Stimulated activated naive B cell treated with anti-CD40 and anti-IgM and Interleukin-4, amounts not matched to agents 10 μg/mL and 1 μg/mL and 100 μg/mL, for 72 hours (primary cell): ENCODE measurements at places on chromosomes 16 and 17.

DNA sequence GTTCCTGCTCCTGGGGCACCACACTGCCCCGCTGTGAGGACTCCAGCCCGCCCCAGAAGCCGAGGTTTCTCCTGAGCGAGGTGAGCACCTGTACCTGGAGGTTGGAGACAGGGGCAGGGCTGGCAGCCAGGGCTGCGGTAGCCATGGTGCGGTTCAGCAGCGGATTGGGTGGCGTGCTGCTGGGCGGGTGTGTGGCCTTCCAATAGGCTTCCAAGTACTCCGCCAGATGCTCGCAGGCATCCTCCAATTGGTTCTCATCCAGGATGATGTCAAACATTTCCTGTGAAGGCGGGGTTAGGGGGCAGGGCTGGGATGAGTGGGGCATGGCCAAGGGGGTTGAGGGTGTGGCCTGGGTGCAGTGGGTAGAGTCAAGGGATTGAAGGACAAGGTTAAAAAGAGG is 11.3 kb upstream of the ARL5C start:
- no peak for DNase-seq

GRCh38 chr17:1762901-1763898 is 1.3 kb downstream of the SERPINF1 start:
- no peak for DNase-seq

GRCh38 chr17:1813088-1813487 is 16.6 kb downstream of the SMYD4 start:
- DNase-seq = no peak

- DNase-seq = no peak
Measured at GRCh38 chr17:7835814-7836595, 2.0 kb downstream of the KDM6B start.

- DNase-seq = no peak
Measured at GRCh38 chr16:49566432-49566831, 192.8 kb downstream of the C16orf78 start.

DNA sequence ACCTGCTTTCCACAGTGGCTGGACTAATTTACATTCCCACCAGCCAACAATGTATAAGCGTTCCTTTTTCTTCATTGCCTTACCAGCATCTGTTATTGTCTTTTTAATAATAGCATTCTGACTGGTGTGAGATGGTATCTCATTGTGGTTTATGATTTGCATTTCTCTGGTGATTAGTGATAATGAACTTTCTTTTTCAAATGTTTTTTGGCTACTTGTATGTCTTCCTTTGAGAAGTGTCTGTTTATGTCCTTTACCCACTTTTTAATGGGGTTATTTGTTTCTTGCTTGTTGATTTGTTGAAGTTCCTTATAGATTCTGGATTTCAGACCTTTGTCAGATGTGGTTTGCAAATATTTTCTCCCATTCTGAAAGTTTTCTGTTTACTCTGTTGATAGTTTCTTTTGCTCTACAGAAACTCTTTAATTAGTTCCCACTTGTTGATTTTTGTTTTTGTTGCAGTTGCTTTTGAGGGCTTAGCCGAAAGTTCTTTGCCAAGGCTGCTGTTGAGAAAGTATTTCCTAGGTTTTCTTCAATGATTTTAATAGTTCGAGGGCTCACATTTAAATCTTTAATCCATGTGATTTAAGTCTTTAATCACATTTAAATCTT is 26.8 kb downstream of the ITGAM start:
- DNase-seq = no peak

- peak; percentile 59 for DNase-seq
Measured at GRCh38 chr17:10151667-10152496, 46.5 kb downstream of the GAS7 start.

DNA sequence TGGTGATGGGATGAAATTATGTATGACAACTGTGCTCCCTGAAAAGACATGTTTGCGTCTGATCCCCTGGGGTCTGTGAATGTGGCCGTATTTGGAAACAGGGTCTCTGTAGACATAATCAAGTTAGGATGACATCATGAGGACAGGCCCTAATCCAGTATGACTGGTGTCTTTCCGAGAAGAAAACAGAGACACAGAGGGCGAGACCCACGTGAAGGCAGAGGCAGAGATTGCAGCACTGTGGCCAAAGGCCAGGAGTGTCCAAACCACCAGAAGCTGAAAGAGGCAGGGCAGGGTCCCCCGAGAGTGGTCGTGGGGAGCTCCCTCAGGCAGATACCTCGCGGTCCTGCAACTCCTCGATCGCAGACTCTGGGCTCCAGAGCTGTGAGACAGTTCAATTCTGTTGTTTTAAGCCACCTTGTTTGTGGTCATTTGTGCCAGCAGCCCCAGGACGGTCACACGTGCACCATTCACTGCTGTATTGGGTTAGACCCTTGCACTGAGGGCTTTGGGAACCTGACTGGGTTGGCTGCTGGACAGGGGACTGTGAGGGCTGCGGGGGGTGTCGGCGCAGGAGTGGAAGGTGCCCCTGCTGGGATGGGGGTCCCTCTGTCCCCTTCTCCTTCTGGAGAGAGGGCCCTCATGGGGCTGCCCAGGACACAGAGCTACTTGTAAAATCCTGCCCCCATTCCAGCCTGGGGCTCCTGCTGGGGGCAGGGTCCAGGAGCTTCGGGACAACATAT is 27.7 kb downstream of the METRNL start:
- DNase-seq = no peak

DNA sequence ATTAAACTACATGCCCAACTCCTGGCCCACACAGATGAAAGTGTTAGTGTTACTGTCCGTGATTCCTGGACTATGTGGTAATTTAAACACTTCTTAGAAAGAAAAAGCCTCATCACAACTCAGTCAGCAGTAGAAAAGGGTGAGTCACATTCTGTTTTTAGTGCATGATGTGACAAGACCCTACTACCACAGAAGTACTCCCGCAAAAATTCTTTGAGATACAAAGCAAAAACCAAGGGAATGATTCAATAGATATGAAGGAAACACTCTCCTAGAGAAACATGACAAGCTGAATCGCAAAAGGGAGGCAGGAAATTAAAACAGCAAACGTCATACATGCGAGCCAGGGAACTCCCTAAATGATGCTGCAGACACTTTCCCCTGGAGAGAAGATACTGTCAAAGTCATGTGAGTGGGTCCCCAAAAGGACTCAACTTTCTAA is 14.4 kb downstream of the SNN start:
- no peak for DNase-seq

DNA sequence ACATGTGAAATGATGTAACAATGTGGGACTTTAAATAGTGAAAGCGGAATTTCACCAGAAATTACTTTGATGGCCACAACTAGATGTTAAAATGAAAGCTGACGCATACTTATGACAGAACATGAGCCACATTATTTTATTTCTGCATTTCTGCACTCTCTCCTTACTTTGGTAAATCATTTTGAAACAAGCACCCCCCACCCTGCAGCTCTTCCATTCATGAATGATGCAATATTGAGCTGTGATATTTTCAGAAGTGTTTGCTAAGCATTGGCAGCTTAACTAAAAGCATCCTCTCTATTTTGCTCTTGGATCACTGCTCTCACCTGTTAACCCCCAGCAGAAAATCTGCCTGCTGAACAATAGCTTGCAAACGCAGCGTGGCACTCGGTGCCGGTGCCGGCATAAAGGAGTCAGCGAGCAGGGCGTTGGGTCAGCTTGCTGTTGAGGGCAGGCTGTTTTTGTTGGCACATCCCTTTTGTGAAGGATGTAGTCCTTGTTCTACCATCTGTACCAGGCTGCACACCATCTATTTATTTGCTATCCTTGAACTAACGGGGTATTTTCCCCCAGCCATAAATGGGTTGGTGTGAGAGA is 30.8 kb upstream of the CBLN1 start:
- no peak for DNase-seq

DNA sequence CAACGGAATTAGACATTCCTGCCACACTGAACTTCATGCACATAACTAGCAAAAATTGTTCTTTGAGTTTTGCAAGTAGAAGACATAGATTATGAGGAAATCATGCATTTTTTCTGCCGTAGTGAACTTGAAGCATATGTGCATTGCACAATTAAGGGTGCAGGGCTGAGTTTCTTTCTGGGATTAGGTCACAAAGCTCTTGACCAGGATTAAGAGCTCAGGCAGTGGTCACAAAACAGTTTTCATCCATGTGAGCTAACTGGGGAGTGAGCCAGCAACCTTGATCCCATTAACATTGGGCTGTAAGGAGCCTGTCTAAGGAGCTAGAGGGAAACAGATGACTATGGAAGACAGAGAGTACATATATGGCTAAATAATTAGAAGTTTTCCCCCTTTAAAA is 143.7 kb downstream of the PMP22 start:
- DNase-seq = no peak

GRCh38 chr16:14344945-14345344 is 273.8 kb downstream of the MRTFB start:
- no peak for DNase-seq

GRCh38 chr17:58338841-58339754 is 10.5 kb upstream of the TSPOAP1 start:
- peak; percentile 91 for DNase-seq

DNA sequence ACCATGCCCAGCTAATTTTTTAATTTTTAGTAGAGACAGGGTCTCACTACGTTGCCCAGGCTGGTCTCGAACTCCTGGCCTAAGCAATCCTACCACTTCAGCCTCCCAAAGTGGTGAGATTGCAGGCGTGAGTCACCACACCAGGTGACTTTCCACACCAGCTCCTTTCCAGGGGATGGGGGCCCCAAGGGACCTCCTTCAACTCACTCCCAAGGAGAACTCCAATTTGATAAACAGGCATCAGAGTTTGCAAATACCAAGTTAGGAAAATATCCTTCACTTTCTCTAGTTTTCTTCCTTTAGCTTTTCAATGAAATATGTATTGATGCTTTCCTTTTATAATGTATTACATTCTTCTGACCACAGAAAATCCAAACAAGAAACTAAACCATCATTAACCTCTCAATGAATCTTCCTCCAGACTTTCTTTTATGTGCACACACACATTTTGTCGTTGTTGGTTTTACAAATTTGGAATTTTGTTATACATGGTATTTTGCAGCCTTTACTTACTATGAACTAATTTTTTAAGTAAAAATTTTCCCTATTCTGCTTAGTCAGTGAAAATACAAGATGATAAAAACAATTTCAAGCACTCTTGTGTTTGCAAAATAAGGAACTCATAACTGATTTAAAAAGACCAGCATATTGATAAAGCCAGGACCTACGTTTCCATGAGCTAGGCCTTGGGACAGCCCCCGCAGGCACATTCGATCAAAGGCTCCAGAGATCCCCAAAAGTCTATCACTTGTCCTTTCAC is 32.0 kb downstream of the GAS7 start:
- no peak for DNase-seq

GRCh38 chr17:75941442-75941819 is 589 bp upstream of the FBF1 start:
- DNase-seq = no peak

- DNase-seq = no peak
Measured at GRCh38 chr16:20520103-20520502, 56.1 kb downstream of the ACSM2B start.

GRCh38 chr17:10171581-10171981 is 26.8 kb downstream of the GAS7 start:
- peak; percentile 13 for DNase-seq

- DNase-seq = peak; percentile 27
Measured at GRCh38 chr16:6643080-6643686, 689.5 kb upstream of the RBFOX1 start.
